ENCODE measurements at places on chromosomes 16 and 17.

DNA sequence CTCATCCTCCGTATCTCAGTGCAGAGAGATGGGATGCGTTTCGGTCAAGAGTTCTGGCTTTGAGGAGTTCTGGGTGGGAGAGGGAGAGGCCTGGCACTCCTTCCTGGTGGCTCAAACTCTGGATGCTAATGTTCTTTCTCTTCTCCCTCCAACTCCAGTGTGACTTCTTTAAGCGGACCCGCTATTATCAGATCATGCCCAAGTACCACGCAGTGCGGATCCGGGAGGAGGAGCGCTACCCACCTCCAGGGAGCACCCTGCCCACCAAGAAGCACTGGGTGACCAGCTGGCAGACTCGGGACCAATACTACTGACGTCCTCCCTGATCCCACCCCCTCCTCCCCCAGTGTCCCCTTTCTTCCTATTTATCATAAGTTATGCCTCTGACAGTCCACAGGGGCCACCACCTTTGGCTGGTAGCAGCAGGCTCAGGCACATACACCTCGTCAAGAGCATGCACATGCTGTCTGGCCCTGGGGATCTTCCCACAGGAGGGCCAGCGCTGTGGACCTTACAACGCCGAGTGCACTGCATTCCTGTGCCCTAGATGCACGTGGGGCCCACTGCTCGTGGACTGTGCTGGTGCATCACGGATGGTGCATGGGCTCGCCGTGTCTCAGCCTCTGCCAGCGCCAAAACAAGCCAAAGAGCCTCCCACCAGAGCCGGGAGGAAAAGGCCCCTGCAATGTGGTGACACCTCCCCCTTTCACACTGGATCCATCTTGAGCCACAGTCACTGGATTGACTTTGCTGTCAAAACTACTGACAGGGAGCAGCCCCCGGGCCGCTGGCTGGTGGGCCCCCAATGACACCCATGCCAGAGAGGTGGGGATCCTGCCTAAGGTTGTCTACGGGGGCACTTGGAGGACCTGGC, 6.0 kb upstream of the PDK2 start:
- no peak for DNase-seq

GRCh38 chr16:86664522-86665318, 86.4 kb downstream of the FOXL1 start:
- DNase-seq: peak; percentile 5

GRCh38 chr17:66605541-66605940, 229.4 kb upstream of the CACNG5 start:
- no peak for DNase-seq

GRCh38 chr17:45149669-45150664, 1.7 kb downstream of the HEXIM1 start:
- peak; percentile 23 for DNase-seq

- DNase-seq: no peak
Observed at GRCh38 chr16:64808474-64808873, 313.4 kb downstream of the CDH11 start.

GRCh38 chr17:78884148-78884825, 18.7 kb downstream of the CEP295NL start:
- no peak for DNase-seq

- no peak for DNase-seq
Observed at GRCh38 chr17:36934144-36934691, 3.1 kb upstream of the LHX1 start.

GRCh38 chr17:48624118-48624517, 2.0 kb downstream of the HOXB9 start:
- DNase-seq: no peak

- no peak for DNase-seq
Observed at GRCh38 chr16:88881007-88881615, 14.7 kb upstream of the PABPN1L start.

DNA sequence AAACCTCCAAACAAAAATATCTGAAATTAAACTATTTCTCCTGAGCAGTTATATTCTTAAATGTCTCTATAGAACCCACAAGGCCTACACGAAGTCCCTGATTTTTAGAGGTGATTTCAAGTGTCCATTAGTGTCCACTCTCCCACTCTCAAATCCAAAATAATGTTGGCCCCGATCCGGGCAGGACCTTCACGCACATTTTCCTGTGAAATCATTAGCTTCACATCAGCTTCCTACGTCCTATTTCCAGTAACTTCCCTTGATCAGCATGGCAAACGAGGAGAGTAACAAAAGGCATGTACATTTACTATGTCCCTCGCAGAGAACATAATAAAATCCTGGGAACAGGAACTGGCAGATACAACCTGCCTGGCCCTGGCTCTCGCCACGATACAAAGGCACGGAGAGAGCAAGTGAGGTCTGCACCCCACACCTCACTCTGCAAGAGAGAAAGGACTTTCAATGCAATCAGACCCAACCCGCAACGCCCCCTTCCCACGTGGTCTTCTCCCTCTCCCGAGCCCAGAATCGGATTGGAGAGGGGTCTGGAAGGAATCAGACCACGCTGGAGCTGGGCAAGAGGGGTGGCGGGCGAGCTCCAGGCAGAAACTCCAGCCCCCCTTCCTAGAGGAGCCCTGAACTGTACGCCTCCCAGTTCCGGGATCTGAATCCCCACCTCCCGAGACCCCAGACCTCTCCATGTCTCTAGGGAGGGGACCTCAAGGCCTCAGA, 17.5 kb upstream of the C17orf78 start:
- DNase-seq: no peak

DNA sequence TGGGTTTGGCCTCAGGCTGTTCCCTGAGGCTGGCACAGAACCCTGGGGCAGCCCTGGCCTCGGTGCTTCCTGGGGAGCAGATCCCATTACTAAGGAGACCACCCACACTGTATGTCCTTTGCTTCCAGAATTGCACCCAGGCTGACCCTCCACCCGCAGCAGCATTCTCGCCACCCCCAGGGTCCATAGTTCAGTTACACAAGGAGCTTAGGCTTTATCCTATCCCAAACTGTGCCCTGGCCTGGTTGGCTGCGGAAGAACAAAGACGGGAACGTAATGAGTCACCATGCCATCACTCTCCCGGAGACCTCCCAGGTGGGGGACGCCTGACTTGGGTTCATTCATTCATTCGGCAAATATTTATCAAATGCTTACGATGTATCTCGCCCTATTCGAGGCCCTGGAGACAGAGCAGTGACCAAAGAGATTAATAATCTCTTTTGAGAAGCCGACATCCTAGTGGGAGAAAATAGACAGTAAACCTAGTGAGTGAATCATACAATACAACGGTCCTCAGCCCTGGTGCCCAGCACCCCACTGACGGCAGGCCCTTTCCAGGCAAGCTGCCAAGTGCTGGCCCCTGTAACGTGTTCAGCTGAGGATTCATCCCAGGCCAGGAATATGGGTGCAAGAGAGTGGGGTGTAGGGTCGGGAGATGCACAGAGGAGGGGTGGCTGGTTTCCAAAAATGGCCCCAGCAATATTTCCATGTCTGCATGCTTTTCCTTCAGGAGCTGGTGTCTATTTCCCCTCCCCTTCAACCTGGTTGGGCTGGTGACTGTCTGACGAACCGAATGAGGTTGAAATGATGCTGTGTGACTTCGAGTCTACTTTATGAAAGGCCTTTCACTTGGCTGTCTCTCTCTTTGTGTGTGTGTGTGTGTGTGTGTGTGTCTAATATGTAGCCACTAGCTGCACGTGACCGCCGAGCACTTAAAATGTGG, 134.2 kb downstream of the MGAT5B start:
- DNase-seq: no peak

All from CD4-positive, alpha-beta T cell treated with Interleukin-6 at 100 ng/mL for 8 hours (primary cell).